ENCODE measurements at places on chromosomes 5 and 9.
A peak's percentile ranks its signal among the peaks of the same experiment; 100 is the strongest.

DNA sequence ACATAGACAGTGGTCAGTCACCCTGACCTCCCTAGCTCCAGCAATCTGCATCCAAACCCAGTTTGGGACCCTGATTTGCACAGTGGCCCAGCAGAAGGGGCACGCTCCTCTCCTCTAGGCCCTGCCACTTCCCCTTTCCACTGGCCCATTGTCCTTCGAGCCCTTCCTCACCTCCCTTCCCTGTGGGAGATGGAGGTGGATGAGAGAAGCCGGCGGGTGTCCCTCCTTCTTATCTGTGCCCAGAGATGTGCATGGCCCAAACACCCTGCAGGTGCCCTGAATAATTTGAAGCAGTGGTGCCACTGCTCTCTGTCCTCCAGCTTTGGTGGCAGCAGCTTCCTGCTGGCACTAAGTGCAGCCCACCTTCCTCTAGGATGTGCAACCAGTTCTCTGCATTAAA is 140.0 kb downstream of the BARX1 start:
- H3K4me3 ChIP-seq = no peak overlapping the region
- H3K36me3 ChIP-seq = no peaks in the 10 kb centered on the region
- H3K27me3 ChIP-seq = peaks cover 56% of the 10 kb centered on the region
- peaks cover 27% of the 10 kb centered on the region for H3K4me1 ChIP-seq

GRCh38 chr9:92507005-92507404 is 24.7 kb upstream of the ASPN start:
- no peak overlapping the region for H3K4me3 ChIP-seq
- H3K4me1 ChIP-seq = peaks cover 15% of the 10 kb centered on the region
- no peaks in the 10 kb centered on the region for H3K36me3 ChIP-seq
- no peak overlapping the region for H3K27ac ChIP-seq
- DNase-seq = no peak

GRCh38 chr9:137543237-137543963 is 6.8 kb downstream of the PNPLA7 start:
- no peak overlapping the region for H3K4me3 ChIP-seq
- H3K4me1 ChIP-seq = no peaks in the 10 kb centered on the region
- no peaks in the 10 kb centered on the region for H3K27me3 ChIP-seq
- H3K36me3 ChIP-seq = peaks cover 1% of the 10 kb centered on the region

- H3K4me3 ChIP-seq = no peak overlapping the region
- no peak overlapping the region for H3K27ac ChIP-seq
- DNase-seq = no peak
- peaks cover 42% of the 10 kb centered on the region for H3K27me3 ChIP-seq
- H3K36me3 ChIP-seq = no peaks in the 10 kb centered on the region
These were observed 28.4 kb upstream of the EBF1 start for GRCh38 chr5:159128070-159128541.

- H3K27me3 ChIP-seq = peaks cover 3% of the 10 kb centered on the region
- no peak for DNase-seq
- H3K4me3 ChIP-seq = no peak overlapping the region
These were observed 250.8 kb upstream of the IRX2 start for GRCh38 chr5:3002230-3002629.

DNA sequence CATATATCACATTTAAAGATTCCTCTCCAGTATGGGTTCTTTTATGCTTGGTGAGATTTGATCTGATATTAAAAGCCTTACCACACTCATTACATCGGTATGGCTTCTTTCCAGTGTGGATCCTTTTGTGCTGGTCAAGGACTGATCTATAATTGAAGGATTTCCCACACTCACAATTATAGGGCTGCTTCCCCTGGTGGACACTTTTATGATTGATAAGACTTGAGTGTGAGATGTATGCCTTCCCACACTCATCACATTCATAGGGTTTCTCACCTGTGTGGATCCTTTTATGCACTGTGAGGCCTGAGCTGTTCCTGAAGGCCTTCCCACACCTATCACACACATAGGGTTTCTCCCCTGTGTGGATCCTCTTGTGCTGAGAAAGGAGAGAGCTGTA is 12.2 kb downstream of the ZFP62 start:
- peaks cover 86% of the 10 kb centered on the region for H3K36me3 ChIP-seq
- no peak for DNase-seq
- H3K4me3 ChIP-seq = no peak overlapping the region
- no peaks in the 10 kb centered on the region for H3K4me1 ChIP-seq

DNA sequence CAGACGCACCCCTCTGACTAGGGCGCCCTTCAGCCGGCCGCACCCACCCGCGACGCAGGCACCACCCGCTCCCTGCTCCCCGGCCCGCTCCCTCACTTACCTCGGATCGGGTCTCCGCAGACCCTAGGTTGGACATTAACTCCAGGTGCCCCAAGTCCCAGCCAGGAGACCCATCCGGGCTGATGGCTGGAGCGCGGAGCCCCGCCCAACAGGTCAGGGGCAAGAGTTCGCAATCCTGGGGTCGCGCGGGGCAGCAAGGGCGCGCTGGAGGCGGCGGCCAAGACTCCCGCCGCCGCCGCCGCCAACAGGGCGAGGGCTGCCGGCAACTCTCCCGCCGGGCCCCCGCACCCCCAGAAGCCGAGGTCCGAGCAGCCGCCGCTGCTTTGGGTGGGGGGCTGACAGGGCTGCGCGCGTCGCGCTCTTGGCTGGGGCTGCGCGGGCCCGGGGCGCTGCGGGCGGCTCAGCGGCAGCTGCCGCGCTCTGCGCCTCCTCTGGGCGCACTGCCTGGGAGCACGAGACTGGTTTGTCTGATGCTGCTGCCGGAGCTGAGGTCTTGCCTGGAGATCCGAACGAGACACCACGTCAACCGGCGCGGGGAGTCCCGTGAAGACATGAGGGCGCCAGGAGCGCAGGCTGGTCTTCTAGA is at the start of gene GDNF:
TSS of gene GDNF (minus strand) at position 635 of the 646 bp plus-strand sequence. CDS start 5,245 bp downstream, outside the sequence.
- H3K27ac ChIP-seq = no peak within 1 kb of the TSS
- peaks cover 90% of the 10 kb centered on the region for H3K27me3 ChIP-seq
- no peaks in the 10 kb centered on the region for H3K36me3 ChIP-seq
- H3K4me1 ChIP-seq = peaks cover 32% of the 10 kb centered on the region
- DNase-seq = peak; percentile 51

GRCh38 chr5:133824661-133825254 is 143.7 kb downstream of the C5orf15 start:
- DNase-seq = no peak
- H3K36me3 ChIP-seq = no peaks in the 10 kb centered on the region
- no peak overlapping the region for H3K4me3 ChIP-seq
- H3K4me1 ChIP-seq = peaks cover 19% of the 10 kb centered on the region
- peaks cover 34% of the 10 kb centered on the region for H3K27me3 ChIP-seq

DNA sequence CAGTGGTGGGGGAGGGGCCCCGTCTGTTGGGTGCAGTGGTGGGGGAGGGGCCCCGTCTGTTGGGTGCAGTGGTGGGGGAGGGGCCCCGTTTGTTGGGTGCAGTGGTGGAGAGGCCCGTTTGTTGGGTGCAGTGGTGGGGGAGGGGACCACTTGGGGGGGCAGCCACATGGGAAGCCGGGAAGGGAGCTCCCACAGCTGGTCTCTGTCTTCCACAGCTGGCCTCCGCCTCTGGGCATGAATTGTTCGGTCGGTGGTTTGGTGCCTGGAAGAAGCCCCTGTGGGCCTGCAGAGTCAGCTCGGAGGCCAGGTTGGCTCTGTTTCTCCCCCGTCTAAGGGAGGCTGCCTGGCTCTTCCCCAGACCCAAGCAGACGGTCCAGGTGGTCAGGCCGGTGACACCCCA is 69.3 kb downstream of the COL5A1 start:
- no peak for DNase-seq
- peaks cover 33% of the 10 kb centered on the region for H3K36me3 ChIP-seq
- H3K27ac ChIP-seq = no peak overlapping the region
- H3K4me1 ChIP-seq = peaks cover 40% of the 10 kb centered on the region

GRCh38 chr9:70979966-70980365 is 141.5 kb downstream of the TRPM3 start:
- H3K36me3 ChIP-seq = no peaks in the 10 kb centered on the region
- H3K4me3 ChIP-seq = no peak overlapping the region
- H3K4me1 ChIP-seq = peaks cover 4% of the 10 kb centered on the region
- H3K27me3 ChIP-seq = no peaks in the 10 kb centered on the region
- no peak for DNase-seq

GRCh38 chr5:62974623-62975022 is 396.0 kb downstream of the LRRC70 start:
- DNase-seq = no peak
- H3K27ac ChIP-seq = peak overlapping the region; percentile 41
- no peaks in the 10 kb centered on the region for H3K27me3 ChIP-seq
- H3K4me3 ChIP-seq = no peak overlapping the region
- H3K36me3 ChIP-seq = no peaks in the 10 kb centered on the region

- peaks cover 9% of the 10 kb centered on the region for H3K27me3 ChIP-seq
- H3K27ac ChIP-seq = no peak overlapping the region
- H3K4me1 ChIP-seq = no peaks in the 10 kb centered on the region
- no peaks in the 10 kb centered on the region for H3K36me3 ChIP-seq
These were observed 53.7 kb downstream of the ELAVL2 start for GRCh38 chr9:23772385-23772783.

GRCh38 chr5:143117821-143118220 is 285.7 kb downstream of the NR3C1 start:
- no peak for DNase-seq
- no peaks in the 10 kb centered on the region for H3K27me3 ChIP-seq
- H3K36me3 ChIP-seq = no peaks in the 10 kb centered on the region
- peaks cover 11% of the 10 kb centered on the region for H3K4me1 ChIP-seq
- no peak overlapping the region for H3K4me3 ChIP-seq

- H3K4me3 ChIP-seq = no peak overlapping the region
- DNase-seq = no peak
- H3K4me1 ChIP-seq = peaks cover 40% of the 10 kb centered on the region
- H3K27me3 ChIP-seq = peaks cover 11% of the 10 kb centered on the region
These were observed 84.1 kb downstream of the SLIT3 start for GRCh38 chr5:169216866-169217265.

GRCh38 chr9:127893392-127893791 is 6.0 kb downstream of the ST6GALNAC6 start:
- peaks cover 66% of the 10 kb centered on the region for H3K36me3 ChIP-seq
- no peaks in the 10 kb centered on the region for H3K27me3 ChIP-seq
- H3K4me3 ChIP-seq = no peak overlapping the region
- no peak overlapping the region for H3K27ac ChIP-seq

DNA sequence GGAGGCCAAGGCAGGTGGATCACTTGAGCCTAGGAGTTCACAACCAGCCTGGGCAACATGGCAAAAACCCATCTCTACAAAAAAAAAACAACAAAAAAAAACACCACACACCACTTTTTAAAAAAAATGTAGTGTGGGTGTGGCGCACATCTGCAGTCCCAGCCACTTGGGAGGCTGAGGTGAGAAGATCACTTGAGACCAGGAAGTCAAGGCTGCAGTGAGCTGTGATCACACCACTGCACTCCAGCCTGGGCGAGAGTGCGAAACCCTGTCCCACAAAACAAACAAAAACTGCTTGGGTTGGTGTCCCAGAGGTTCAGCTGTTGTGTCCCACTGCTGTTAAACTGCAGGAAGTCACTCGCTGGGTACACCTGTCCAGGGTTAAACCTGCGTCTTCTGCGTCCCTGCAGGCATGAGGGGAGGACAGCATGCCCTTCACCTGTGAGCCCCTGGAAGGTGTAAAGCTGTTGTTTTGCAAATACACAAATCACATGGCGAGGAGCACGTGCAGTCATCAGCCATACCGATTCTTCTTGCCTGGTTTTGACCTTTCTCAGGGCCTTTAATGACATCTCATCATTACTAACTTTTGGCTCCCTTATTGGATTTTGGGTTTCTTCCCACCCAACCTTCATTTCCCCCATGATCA is 29.3 kb upstream of the CLPTM1L start:
- H3K27me3 ChIP-seq = peaks cover 83% of the 10 kb centered on the region
- DNase-seq = no peak
- H3K36me3 ChIP-seq = no peaks in the 10 kb centered on the region
- H3K4me1 ChIP-seq = no peaks in the 10 kb centered on the region
- no peak overlapping the region for H3K27ac ChIP-seq

DNA sequence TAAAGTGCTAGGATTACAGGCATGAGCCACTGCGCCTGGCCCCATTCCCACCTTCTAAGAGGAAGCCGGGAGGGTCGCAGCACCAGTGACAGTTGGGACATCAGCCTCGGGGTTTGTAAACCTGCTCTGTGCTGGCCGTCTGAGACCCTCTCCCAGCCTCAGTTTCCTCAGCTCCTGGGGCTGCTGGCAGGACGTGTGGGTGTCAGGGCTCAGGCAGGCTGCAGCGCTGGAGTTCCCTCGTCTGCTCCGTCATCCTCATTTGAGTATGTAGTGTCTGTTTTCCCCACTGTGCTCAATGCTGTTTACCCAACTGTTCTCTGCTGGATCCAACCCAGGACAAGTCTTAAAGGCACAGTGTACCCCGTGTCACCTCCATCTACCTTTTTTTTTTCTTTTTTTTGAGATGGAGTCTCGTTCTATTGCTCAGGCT is 2.0 kb upstream of the NINJ1 start:
- no peak for DNase-seq
- no peaks in the 10 kb centered on the region for H3K36me3 ChIP-seq
- no peak overlapping the region for H3K27ac ChIP-seq
- no peaks in the 10 kb centered on the region for H3K27me3 ChIP-seq
- no peak overlapping the region for H3K4me3 ChIP-seq
- peaks cover 20% of the 10 kb centered on the region for H3K4me1 ChIP-seq

DNA sequence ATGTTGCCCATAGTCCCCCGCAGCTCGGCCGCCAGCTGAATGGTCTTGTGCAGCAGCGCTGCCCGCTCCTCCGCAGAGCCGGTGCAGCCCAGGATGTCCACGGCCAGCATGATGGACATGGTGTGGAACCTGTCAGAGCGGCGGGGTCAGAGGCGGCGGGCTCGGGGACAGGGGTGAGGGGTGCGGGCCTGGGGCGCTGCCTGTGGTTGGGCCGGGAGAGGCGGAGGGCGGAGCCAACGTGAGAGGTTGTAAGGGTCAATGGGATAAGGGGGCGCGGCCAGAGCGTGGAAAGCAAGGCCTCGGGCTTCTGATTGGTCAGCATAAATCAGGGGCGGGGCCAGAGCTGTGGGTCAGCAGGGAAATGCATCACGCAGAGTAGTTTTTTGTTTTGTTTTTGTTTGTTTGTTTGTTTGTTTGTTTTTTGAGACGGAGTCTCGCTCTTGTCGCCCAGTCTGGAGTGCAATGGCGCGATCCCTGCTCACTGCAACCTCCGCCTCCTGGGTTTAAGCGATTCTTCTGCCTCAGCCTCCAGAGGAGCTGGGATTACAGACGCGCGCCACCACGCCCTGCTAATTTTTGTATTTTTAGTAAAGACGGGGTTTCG is 6.8 kb upstream of the TOR2A start:
- peaks cover 13% of the 10 kb centered on the region for H3K4me1 ChIP-seq
- peaks cover 12% of the 10 kb centered on the region for H3K27me3 ChIP-seq
- peak overlapping the region; percentile 63 for H3K4me3 ChIP-seq
- peak overlapping the region; percentile 59 for H3K27ac ChIP-seq
- no peaks in the 10 kb centered on the region for H3K36me3 ChIP-seq
- DNase-seq = no peak
